ENCODE measurements at places on chromosomes 5 and 9.

DNA sequence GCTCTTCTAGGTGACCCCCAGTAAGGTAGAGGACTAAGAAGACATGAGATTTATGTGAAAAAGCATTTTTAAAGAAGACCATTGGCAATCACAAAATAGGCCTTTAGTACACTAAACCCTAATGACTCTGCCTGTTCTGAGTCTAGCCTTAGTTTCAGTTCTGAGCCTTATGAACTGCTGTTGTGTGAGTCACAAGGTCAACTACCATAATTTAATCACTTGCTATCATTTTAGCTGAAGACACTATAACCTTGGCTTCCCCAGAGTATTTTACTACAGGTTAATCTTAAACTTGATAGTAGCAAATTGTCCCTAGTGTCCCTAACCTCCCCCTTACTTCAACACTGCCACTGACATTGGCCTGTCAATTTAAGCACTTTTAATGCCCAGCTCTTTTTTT, 34.4 kb downstream of the APC start:
- no peak for DNase-seq

- DNase-seq: no peak
Observed at GRCh38 chr9:93505541-93506132, 52.3 kb upstream of the FAM120AOS start.

- no peak for DNase-seq
Observed at GRCh38 chr5:172110260-172110815, 77.7 kb downstream of the STK10 start.

DNA sequence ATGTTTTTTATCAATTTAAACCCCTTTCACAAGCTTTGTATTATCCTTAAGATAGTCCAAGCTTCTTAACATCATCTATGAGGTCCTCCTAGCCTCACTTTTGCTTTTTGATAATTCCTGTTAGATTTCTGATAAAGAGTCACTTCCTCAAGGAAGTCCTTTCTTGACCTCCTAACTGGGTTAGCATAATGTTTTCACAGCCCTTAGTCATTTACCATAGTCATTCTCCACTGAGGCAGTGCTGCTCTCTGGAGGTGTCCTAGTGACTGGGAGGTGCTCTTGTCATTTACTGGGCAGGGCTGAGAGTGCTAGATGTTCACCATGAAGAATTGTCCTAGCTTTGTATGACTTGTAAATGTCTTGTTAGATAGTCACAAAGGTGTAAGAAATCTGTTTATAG, 26.4 kb downstream of the TNPO1 start:
- no peak for DNase-seq

GRCh38 chr9:135587658-135588057, 26.1 kb downstream of the PAEP start:
- DNase-seq: no peak

DNA sequence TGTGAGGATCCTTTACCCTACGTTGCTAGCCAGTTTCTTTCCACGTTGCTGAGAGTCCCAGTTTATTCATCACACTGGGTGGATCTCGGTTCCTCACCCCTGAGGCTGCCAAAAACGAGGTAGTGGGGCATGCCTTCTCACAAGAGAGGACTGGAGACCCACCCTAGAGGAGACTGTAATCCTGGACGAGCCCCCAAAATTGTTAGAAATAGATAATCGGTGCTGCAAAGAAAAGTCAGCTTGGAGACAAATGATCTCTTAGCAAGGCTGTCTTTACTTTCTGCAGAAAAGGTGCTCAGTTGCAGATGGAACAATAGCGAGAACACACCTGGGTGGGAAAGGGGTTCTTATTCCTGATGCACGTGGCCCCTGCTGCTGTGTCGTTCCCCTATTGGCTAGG, 101.8 kb downstream of the TMEM167A start:
- no peak for DNase-seq

- no peak for DNase-seq
Observed at GRCh38 chr5:120091376-120091948, 372.6 kb upstream of the PRR16 start.

GRCh38 chr9:91834740-91835139, 115.3 kb downstream of the ROR2 start:
- DNase-seq: no peak

DNA sequence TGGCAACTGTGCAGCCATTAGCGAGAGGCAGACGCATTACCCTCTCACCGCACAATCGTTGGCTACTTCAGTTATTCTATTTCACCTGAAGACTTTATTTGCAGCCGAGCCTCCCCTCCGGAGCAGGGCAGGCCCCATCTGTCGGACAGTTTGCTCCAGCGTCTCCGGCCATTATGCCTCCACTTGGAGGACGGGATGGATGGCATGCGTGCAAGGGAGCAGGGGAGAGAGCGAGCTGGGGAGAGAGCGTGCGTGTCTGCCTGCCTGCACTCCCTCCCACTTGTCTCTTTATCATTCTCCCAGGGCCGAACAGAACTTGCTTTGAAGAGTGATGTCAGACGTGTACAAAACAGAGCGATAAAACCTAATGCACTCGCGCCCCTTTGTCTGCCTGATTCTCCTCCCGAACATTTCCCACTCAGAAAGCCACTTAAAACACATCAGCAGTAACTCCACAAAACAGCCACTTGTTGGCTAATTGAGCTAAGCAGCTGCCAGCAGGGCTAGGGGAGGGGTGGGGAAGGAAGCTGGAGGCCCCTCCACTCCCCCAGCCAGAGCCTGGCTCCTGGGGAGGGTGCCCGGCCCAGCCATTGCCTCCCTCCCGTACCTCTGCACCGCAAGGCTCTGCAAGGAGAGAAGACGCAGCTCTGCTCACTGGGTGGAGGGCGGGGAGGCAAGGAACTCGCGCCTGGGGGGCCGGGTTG, 43.4 kb upstream of the FUBP3 start:
- DNase-seq: peak; percentile 67

GRCh38 chr9:118809160-118809625, 560.0 kb downstream of the BRINP1 start:
- DNase-seq: no peak

DNA sequence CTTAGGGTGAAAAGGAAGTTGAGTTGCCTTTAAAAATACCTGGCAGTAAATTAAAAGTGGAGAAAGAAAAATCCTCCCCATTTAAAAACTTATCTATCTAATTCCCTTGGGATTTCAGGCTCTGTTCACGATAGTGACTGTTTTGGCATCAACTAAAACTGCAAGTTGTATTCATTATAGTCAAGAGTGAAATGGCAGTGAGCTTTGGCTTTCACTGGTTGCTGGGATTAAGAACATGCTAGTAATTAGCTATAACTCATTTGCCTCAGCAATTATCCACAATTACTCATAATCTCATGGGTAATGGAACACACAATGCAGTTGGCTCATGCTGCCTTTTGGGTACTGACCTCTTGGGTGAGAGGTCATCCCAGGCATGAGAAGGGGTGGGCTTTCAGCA, 250.1 kb downstream of the GAS1 start:
- no peak for DNase-seq

GRCh38 chr5:175893466-175893865, 22.1 kb downstream of the CPLX2 start:
- DNase-seq: peak; percentile 84

- no peak for DNase-seq
Observed at GRCh38 chr9:4243877-4244812, 55.7 kb downstream of the GLIS3 start.

DNA sequence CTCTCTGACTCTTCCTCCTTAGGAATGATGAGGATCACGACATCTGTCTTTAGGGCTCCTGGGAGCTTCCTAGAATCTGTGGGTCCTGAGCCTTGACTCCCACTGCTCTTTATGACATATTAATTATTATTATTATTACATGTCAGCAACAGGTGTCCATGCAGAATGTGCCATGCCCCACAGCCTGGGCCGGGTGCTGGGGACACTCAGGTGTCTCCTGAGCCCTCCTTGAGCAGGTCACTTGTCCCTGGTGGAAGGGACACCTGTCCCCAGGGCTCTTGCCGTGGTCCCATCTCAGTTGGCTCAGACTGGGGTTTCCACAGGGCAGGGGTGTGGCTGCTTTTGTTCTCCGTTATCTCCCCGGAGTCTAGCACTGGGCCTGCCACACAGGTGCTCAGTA, 34.2 kb downstream of the PTGES start:
- no peak for DNase-seq

DNA sequence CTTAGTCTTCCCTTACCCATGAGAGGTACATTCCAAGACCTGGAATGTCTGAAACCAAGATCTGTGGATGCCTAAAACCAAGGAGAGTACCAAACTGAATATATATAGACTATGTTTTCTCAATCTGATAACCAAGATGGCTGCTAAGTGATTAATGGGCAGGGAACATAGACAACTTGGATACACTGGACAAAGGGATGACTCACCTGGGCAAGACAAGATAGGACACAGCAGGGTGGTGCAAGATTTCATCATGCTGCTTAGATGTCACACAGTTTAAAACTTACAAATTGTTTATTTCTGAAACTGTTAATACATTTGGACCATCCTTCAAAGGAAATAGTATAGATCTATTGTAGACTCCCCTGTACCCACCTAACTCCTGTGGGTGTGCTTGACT, 130.9 kb downstream of the HTR1A start:
- no peak for DNase-seq

GRCh38 chr9:2616692-2617377, 4.8 kb upstream of the VLDLR start:
- no peak for DNase-seq

- no peak for DNase-seq
Observed at GRCh38 chr5:133297293-133297692, 245.5 kb downstream of the HSPA4 start.

- no peak for DNase-seq
Observed at GRCh38 chr5:148237785-148238417, 424 bp upstream of the MARCOL start.

Measured in BE2C (cell line).